Activated CD4-positive, alpha-beta memory T cell treated with anti-CD3 and anti-CD28 coated beads, Interleukin-2, amount 10 ng/mL, durations not matched to agents 7 days and 5 days (primary cell): ENCODE measurements at places on chromosomes 11 and 22.

DNA sequence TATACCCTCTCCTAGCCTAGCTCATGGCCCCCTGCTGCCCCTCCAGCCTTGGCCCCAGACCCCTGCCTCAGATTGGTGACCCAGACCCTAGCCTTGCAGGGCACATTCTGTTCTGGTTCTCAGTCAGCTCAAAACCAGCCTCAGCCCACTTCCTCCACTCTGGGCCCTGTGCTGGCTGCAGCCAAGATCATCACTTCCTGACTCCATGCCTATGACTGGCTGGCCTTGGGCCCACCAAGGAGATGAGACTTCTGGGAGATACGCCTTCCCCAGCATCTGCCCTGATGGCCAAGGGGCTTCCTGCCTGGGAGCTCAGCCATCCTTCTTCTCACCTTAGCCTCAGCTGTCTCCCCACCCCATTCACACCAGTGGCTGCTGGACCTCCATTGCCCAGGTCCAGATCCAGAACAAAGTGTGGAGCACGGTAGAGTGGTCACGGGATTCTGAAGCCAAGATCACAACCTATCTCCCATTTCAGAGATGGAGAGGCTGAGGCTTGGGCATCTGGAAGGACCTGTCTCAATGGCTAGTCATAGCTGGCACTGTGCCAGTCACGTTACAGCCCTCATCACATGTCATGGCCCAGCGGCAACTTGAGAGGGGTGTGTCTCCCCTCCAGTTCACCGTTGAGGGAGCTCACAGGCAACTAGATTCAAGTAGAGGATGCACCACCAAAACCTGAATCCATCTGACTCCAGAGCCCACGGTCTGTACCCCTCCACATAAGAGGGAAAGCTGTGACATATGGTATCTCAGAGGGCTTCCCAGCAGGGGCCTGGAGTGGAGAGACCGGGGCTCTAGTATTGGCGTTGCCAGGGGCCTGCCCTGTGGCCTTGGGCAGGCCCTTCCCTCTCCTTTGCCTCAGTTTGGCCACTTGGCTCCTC, 43.0 kb upstream of the KLHL35 start:
- H3K27ac ChIP-seq, result peak overlapping the region; percentile 75
- H3K27me3 ChIP-seq, result no peaks in the 10 kb centered on the region
- DNase-seq, result peak; percentile 64
- no peak overlapping the region for H3K4me3 ChIP-seq

DNA sequence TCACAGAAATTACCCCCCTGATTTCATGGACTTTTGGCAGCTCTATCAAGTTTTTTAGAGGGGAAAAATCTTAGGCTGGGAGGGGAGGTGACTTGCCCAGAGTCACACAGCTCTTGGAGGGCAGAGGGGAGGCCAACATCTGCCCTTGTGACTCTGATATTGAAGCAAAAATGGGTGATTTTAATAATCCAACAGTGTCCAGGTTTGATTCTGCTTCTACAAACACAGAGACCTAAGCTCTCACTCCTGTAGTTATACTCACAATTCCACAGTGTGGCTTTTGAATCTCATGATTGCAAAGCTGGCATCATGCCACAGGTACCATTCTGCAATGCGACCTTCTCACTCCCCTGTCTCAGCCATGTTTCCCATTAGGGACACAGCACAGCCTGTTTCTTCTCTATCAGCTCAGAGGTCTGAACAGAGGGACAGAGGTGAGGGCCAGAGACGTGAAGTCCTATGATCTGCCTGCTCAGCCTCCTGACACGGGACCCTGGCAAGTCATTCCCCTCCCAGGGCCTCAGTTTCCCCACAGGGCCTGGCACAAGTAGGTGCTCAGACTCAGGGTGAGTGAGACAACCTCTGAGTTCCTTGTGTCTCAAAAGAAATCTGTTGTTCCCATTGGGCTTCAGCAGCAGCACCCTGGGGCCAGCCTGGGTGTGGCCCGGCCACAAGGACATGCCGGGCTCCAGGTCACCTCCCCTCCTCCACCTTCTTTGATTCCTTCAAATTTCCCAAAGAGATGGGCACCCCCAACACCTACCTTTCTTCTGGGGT, 766 bp downstream of the APOL2 start:
- H3K36me3 ChIP-seq, result peaks cover 56% of the 10 kb centered on the region
- peak overlapping the region; percentile 95 for H3K4me3 ChIP-seq
- DNase-seq, result no peak
- peak overlapping the region; percentile 91 for H3K27ac ChIP-seq
- H3K4me1 ChIP-seq, result peaks cover 55% of the 10 kb centered on the region

- peaks cover 31% of the 10 kb centered on the region for H3K27me3 ChIP-seq
- peaks cover 3% of the 10 kb centered on the region for H3K4me1 ChIP-seq
- no peaks in the 10 kb centered on the region for H3K36me3 ChIP-seq
- no peak overlapping the region for H3K4me3 ChIP-seq
- no peak overlapping the region for H3K27ac ChIP-seq
These were observed 31.8 kb downstream of the PRDM11 start for GRCh38 chr11:45178223-45178622.

DNA sequence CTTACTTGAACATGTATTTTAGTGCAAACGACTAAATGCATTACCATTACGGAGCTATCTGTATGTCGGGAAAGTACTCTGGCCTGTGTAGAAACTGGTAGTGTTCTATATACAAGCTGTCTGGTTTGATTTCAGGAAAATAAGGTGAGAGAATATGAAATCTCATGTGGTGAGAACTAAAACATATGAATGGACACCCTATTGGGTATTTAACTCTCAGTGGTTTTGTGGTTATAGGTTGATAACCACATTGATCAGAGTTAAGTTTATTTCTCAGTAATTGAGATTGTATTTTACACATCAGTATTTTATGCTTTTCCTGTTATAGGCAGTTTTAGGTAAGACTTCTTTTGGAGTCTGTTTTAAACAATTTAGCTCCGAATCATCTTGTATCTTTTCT, 10.4 kb downstream of the ANO5 start:
- H3K4me3 ChIP-seq, result no peak overlapping the region
- no peaks in the 10 kb centered on the region for H3K4me1 ChIP-seq
- no peaks in the 10 kb centered on the region for H3K36me3 ChIP-seq
- no peak for DNase-seq
- no peak overlapping the region for H3K27ac ChIP-seq
- no peaks in the 10 kb centered on the region for H3K27me3 ChIP-seq

GRCh38 chr11:111967649-111968048, 30.5 kb downstream of the DIXDC1 start:
- no peaks in the 10 kb centered on the region for H3K27me3 ChIP-seq
- H3K4me1 ChIP-seq, result no peaks in the 10 kb centered on the region
- H3K36me3 ChIP-seq, result peaks cover 11% of the 10 kb centered on the region
- H3K4me3 ChIP-seq, result no peak overlapping the region
- no peak overlapping the region for H3K27ac ChIP-seq
- no peak for DNase-seq

GRCh38 chr11:33924341-33924740, 32.5 kb upstream of the LMO2 start:
- H3K4me3 ChIP-seq, result no peak overlapping the region
- H3K27ac ChIP-seq, result no peak overlapping the region
- H3K27me3 ChIP-seq, result peaks cover 38% of the 10 kb centered on the region
- DNase-seq, result no peak
- H3K36me3 ChIP-seq, result no peaks in the 10 kb centered on the region

DNA sequence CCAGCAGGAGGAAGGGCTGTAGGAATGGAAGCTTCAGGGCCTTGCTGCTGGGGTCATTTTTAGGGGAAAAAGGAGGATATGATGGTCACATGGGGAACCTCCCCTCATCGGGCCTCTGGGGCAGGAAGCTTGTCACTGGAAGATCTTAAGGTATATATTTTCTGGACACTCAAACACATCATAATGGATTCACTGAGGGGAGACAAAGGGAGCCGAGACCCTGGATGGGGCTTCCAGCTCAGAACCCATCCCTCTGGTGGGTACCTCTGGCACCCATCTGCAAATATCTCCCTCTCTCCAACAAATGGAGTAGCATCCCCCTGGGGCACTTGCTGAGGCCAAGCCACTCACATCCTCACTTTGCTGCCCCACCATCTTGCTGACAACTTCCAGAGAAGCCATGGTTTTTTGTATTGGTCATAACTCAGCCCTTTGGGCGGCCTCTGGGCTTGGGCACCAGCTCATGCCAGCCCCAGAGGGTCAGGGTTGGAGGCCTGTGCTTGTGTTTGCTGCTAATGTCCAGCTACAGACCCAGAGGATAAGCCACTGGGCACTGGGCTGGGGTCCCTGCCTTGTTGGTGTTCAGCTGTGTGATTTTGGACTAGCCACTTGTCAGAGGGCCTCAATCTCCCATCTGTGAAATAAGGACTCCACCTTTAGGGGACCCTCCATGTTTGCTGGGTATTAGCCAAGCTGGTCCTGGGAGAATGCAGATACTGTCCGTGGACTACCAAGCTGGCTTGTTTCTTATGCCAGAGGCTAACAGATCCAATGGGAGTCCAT, 14.1 kb downstream of the IL10RA start:
- DNase-seq, result no peak
- peaks cover 100% of the 10 kb centered on the region for H3K4me1 ChIP-seq
- peak overlapping the region; percentile 11 for H3K4me3 ChIP-seq
- H3K36me3 ChIP-seq, result peaks cover 76% of the 10 kb centered on the region
- no peaks in the 10 kb centered on the region for H3K27me3 ChIP-seq

DNA sequence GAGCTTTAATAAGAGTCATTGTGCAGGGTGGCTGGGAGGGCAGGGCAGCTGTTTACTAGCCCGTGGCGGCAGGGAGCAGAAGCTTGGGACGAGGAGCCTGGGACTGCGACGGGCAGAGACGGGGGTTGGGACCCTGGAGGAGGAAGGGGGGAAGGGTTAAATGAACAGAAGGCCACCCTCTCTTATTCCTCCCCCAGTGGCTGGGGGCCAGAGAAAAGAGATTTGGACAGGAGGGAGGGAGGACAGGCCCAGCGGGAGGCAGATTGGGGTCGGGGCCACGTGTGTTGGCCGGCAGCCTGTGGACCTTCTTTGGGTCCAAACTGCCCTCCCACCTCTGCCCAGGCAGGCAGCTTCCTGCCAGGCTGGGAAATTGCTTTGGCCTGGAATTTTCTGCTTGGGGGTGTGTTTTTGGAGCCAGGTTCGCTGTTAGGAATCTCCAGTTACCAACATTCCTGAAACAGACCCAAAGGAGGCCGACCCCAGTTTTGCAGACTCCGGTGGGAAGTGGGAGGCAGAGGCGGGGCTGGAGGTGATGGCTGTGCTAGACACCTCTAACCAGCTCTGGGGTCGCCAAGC, 50.2 kb downstream of the APOL3 start:
- DNase-seq, result no peak
- no peaks in the 10 kb centered on the region for H3K4me1 ChIP-seq
- H3K27ac ChIP-seq, result no peak overlapping the region
- no peaks in the 10 kb centered on the region for H3K36me3 ChIP-seq
- H3K4me3 ChIP-seq, result no peak overlapping the region

GRCh38 chr11:445765-446588, 4.1 kb upstream of the PTDSS2 start:
- H3K36me3 ChIP-seq, result peaks cover 2% of the 10 kb centered on the region
- no peak for DNase-seq
- no peak overlapping the region for H3K27ac ChIP-seq

GRCh38 chr22:37887584-37888378, 18.3 kb upstream of the MICALL1 start:
- no peak overlapping the region for H3K4me3 ChIP-seq
- peaks cover 46% of the 10 kb centered on the region for H3K36me3 ChIP-seq
- DNase-seq, result no peak
- H3K27ac ChIP-seq, result peak overlapping the region; percentile 27

- no peak for DNase-seq
- no peak overlapping the region for H3K4me3 ChIP-seq
- peaks cover 58% of the 10 kb centered on the region for H3K27me3 ChIP-seq
- H3K4me1 ChIP-seq, result peaks cover 2% of the 10 kb centered on the region
- no peak overlapping the region for H3K27ac ChIP-seq
These were observed 6.2 kb downstream of the ZNRF3 start for GRCh38 chr22:28889478-28890024.

DNA sequence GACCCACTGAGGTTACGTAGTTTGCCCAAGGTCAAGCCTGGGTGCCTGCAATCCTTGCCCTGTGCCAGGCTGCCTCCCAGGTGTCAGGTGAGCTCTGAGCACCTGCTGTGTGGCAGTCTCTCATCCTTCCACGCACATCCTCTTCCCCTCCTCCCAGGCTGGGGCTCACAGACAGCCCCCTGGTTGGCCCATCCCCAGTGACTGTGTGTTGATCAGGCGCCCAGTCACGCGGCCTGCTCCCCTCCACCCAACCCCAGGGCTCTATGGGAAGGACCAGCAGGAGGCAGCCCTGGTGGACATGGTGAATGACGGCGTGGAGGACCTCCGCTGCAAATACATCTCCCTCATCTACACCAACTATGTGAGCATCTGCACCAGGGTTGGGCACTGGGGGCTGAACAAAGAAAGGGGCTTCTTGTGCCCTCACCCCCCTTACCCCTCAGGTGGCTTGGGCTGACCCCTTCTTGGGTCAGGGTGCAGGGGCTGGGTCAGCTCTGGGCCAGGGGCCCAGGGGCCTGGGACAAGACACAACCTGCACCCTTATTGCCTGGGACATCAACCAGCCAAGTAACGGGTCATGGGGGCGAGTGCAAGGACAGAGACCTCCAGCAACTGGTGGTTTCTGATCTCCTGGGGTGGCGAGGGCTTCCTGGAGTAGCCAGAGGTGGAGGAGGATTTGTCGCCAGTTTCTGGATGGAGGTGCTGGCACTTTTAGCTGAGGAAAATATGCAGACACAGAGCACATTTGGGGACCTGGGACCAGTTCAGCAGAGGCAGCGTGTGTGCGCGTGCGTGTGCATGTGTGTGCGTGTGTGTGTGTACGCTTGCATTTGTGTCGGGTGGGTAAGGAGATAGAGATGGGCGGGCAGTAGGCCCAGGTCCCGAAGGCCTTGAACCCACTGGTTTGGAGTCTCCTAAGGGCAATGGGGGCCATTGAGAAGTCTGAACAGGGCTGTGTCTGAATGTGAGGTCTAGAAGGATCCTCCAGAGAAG, 1.6 kb downstream of the GSTP1 start:
- no peak for DNase-seq
- H3K27ac ChIP-seq, result peak overlapping the region; percentile 50
- peaks cover 38% of the 10 kb centered on the region for H3K4me1 ChIP-seq
- peaks cover 29% of the 10 kb centered on the region for H3K36me3 ChIP-seq
- H3K27me3 ChIP-seq, result peaks cover 12% of the 10 kb centered on the region

DNA sequence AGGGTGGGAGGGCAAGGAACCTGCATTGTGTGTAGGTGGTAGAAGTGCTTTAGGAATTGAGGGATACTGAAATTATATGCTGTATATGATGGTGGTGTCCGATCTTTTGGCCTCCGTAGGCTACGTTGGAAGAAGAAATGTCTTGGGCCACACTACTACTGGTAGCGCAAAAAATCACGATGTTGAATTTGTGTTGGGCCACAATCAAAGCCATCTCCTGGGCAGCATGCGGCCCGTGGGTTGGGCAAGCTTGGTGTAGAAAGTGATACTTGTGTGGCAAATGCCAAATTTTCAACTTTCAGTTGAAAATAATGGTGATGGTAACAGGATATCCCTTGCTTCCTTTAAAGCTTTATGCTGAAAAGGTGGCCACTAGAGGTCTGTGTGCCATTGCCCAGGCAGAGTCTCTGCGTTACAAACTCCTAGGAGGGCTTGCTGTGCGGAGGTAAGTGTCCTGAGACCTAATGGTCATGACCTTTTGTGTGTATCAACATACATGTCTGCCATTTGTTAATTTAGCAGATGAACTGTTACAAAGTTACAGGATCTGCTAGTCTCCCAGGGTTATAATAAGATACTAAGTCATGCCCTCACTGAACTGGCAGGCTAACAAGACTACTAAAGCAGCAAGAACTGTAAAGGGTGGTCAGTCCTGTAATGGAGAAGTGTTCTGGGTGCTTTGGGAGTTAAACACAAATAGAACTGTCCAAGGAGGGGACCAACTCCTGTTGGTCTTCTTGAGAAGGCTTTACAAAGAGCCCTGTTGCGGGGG, 2.9 kb downstream of the RPS3 start:
- peak overlapping the region; percentile 67 for H3K27ac ChIP-seq
- DNase-seq, result no peak
- H3K27me3 ChIP-seq, result no peaks in the 10 kb centered on the region
- peaks cover 59% of the 10 kb centered on the region for H3K4me1 ChIP-seq
